ENCODE measurements at places on chromosomes 16 and 17. TPM values are rescaled to one million over a fixed set of nuclear protein-coding genes. Genes with fewer than 3 reads are reported as not detected.

GRCh38 chr17:11780621-11781020 is 182.4 kb downstream of the DNAH9 start:
- DNase-seq, result no peak

Gene ACSM3
- total RNA-seq, result 3.5 TPM

GRCh38 chr17:39099663-39100286 is 51.7 kb downstream of the PLXDC1 start:
- DNase-seq, result no peak

Gene VAT1L
- not detected for total RNA-seq

DNA sequence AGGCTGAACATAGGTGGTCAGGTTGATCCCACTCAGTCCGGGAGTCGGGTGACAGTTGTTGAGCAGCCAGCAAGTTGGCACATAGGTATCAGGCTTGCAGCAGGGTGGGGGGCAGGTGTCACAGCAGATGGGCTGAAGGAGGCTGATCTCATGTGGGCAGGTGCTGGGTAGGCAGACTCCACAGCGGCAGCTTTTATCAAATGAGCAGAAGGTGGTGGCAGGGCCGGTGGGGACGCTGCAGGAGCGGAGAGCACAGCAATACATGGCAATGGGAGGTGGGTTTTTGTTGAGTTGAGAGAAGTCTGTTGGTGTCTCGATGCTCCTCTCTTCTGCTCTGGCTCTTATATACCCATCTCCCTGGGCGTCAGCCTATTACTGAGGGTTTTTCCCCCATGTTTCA is at the start of gene KRTAP3-1:
Gene KRTAP3-1 (minus strand): TSS at position 318 of the 400 bp plus-strand sequence. CDS start 54 bp downstream, at position 264.
- no peak for DNase-seq

DNA sequence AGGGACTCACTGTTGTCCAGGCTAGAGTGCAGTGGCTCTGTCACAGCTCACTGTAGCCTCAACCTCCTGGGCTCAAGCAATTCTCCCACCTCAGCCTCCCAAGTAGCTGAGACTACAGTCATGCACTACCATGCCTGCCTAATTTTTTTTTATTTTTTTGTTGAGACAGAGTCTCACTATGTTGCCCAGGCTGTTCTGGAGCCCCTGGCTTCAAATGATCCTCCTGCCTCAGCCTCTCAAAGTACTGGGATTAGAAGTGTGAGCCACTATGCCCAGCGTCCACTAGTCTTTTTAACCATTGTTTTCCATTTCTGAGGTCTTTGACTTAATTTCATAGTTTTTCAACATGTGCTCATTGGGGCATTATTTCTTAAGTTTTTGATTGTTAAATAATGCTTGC is 13.5 kb downstream of the NSRP1 start:
- DNase-seq, result peak; percentile 32

- no peak for DNase-seq
These were observed 997 bp downstream of the HOXB7 start for GRCh38 chr17:48609759-48610281.

DNA sequence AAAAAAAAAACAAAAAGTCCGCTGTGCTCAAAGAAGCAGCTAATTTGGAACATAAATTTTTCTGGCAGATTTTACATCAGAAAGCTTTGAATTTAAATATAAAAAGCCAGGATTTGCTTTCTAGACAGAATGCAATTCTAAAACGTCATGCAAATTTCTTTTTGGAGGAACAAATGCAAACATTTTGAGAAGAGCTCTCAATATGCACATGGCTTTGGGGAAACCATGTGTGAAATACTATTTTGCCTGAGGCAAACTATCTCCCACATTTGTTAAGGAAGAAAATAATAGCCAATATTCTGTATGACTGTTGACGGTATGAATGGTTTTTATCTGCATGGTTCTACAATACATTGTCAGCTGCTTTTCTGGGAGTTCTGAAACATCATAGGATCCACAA is 320.0 kb upstream of the PSMD7 start:
- DNase-seq, result no peak

Gene ABCA10
- 0.24 TPM for total RNA-seq

Gene TNFRSF13B
- not detected for total RNA-seq

GRCh38 chr17:59000022-59000421 is 106.7 kb downstream of the TRIM37 start:
- no peak for DNase-seq

Gene BCO1
- not detected for total RNA-seq

GRCh38 chr16:51666821-51667220 is 515.8 kb upstream of the SALL1 start:
- DNase-seq, result no peak

Gene MPV17L
- 0.09 TPM for total RNA-seq

Gene CHST4
- not detected for total RNA-seq

GRCh38 chr16:83105279-83106077 is 478.7 kb downstream of the CDH13 start:
- peak; percentile 13 for DNase-seq

GRCh38 chr16:85220964-85221731 is 108.9 kb upstream of the CIBAR2 start:
- DNase-seq, result no peak

DNA sequence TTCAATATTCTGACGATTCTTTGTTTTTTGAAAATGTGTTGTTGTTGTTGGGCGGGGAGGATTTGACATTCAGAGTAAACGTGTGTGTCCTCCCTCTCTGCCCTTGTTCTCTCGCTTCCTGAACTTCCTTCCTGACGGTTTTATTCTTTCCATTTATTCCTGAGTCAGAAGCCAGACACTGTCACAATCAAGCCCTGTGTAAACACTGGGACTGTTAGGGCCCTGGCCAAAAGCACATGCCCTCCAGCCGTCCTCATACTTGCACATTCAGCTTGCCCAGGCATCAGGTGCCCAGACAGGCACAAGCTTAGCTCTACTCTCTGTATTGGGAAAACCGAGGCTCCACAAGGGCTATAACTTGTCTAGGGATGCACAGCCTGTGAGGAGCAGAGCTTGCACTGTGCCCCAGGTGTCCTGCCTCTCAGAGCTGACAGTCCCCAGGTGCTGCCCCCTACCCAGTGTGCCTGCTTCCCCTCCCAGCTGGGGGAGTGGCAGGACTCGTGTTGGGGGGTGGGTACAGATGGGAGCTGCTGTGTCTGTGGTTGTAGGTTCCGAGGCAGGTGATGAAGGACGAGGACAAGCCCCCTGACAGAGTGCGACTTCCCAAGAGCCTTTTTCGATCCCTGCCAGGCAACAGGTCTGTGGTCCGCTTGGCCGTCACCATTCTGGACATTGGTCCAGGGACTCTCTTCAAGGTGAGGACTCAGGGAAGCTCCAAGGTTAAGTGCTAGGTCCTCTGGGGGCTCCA is 9.7 kb downstream of the ADGRG3 start:
- DNase-seq, result no peak

Gene RASD1
- 6.6 TPM for total RNA-seq

DNA sequence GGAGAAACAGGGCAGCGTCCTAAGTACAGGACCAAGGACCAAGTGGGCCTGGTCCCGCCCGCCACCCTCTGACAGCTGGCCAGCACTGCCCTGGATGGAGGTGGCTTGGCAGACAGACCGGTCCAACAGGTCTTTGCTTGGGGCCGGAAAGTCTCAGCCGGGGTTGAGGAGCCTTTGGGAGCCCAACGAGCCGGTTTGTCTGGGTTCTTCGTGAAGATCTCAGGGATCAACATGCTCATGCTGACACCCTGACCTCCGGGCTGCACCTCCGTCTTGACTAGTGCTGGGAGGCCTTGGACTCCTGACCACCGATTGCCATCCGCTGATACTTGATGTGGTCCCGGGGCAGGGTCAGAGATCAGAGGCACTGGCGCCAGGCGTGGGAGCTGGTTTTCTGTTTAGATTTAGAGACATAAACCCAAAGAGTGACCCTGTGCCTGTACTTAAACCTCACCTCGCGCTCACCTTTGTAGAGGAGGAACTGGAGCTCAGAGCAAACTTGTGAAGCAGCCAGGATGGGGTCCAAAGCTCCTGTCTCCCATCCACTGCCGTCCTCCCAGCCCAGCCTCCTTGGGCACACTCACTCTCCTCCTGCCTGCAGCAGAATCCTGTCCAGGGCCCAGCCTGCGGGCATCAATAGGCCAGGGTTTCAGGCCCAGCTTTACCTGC is 92.1 kb upstream of the GSE1 start:
- DNase-seq, result no peak

GRCh38 chr16:58508671-58509251 is 6.6 kb upstream of the SETD6 start:
- DNase-seq, result no peak

Gene SLC26A11
- 6.2 TPM for total RNA-seq

DNA sequence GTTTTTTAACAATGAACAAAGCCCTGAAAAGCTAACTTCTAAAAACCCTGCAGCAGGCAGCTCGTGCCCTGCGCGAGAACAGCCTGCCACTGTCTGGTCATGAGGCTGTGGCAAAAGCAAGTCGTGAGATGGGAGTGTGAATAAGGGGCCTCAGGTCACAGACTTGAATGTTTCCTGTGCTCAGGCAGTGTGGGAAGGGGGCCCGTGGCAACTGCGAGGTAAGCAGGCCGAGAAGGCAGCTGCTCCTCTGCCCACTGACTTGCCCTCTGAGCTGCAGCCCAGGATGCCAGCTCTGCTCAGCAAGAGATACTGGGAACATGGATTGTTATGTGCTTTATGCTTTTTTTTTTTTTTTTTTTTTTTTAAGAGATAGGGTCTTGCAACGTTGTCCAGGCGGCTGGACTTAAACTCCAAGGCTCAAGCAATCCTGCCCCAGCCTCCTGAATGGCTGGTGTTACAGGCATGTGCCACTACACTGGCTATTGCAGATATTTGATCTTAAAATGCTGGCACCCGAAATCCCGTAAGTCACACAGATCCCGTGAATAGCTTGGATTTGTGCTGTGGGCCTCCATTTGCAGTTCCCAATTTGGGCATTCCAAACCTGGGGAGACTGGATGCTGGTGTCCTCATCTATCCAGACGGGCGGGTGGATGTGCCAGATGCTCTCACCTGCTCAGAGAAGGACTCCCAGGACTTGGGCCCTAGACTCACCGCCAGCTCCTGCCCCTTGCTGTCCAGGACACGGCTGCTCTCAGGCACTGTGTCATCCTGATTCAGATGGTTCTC is 44.0 kb downstream of the UBN1 start:
- no peak for DNase-seq

DNA sequence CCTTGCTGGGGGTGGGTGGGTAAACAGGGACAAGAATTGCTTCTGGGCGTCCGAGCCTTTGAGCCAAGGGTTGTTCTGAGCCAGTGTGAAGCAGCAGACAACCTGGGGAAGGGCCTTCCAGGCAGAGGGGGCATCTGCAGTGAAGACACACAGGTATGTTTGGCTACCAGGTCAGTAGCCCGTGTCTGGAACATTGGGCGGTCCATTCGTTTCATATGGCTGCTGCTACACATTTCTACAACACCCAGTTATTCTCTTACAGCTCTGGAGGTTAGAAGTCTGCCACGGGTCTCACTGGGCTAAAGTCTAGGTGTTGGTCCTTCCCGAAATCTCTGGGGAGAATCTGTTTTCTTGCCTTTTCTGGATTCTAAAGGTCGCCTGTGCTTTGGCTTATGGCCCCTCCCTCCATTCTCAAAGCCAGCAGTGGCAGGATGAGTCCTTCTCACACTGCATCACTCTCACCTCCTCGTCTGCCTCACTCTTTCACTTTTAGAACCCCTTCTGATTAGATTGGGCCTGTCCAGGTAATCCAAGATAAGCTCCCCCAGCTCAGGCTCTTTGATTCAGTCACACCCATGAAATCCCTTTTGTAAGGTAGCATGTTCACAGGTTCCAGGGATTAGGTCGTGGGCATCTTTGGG is 136.1 kb downstream of the CLEC16A start:
- DNase-seq, result no peak

Gene IRF8
- total RNA-seq, result 235 TPM

Gene CDK10
- 108 TPM for total RNA-seq

GRCh38 chr16:12545792-12546342 is 257.8 kb downstream of the CPPED1 start:
- DNase-seq, result no peak

- DNase-seq, result no peak
These were observed 8.8 kb downstream of the TAX1BP3 start for GRCh38 chr17:3659541-3660111.

DNA sequence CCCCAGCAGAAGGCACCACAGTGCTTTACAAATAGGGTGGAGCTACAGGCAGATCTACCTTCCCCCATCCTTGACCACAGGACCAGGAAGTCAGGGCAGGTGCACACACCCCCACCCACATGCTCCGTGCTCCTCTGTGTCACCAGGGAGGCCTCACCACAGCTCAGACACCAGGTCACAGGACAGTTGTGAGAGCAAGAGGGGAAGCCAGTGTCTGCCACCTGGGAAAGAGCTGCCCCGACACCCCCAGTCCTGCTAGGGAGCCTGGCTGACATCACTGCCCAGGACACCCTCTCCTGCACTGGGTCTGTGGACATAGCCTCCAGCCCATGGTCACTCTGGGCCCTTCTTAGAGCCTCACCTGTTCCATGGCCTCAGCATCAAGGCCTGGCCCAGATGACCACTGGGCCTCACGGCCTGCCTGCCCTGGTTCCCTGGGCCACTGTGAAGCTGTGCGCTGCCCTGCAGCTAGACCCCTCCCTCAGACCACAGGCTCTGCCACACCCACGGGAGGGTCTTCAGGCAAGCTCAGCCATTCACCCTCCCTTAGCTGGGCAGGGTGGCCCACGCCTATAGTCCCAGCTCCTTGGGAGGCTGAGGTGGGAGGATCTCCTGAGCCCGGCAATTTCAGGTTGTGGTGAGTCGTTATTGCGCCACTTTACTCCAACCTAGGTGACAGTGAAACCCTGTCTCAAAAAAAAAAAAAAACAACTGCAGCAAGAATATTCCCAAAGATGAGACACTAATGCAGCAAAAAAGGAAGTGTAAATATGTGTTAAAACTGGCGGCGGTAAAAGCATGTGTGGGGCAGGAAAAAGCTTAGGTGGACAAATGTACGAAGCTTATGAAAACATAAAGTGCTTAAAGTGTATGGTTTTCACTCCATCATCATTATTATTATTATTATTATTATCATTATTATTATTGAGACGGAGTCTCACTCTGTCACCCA is 14.2 kb downstream of the POLR3K start:
- DNase-seq, result peak; percentile 86

DNA sequence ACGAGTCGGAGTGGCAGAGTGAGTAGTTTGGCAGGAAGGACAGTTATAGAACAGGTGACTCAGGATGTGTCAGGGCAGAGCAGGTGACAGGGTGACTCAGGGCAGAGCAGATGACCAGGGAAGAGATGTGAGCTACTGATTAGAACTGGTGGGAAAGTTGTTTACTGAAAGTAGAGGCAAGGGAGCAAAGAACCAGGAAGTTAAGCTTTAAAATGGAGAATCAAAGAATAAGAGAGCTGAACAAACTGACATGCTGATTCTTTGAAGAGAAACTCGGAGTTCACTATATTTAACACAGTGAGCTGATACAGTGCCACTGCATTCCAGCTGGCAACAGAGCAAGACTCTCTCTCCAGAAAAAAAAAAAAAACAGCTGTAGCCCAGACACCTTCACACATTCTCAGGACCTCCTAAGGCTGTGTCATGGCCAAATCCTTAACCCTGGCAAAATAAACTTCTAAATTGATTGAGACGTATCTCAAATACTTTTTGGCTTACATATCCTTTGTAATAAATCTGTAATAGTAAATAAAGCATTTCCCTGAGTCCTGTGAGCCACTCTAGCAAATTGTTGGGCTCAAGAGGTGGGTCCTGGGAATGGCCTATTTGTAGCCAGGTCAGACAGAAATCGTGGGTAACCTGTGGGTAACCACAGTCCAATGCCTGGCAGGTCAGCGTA is 12.3 kb upstream of the UBE2I start:
- DNase-seq, result no peak

GRCh38 chr16:86391486-86391885 is 118.8 kb upstream of the FOXF1 start:
- no peak for DNase-seq
